ENCODE measurements at places on chromosomes 16 and 17.

DNA sequence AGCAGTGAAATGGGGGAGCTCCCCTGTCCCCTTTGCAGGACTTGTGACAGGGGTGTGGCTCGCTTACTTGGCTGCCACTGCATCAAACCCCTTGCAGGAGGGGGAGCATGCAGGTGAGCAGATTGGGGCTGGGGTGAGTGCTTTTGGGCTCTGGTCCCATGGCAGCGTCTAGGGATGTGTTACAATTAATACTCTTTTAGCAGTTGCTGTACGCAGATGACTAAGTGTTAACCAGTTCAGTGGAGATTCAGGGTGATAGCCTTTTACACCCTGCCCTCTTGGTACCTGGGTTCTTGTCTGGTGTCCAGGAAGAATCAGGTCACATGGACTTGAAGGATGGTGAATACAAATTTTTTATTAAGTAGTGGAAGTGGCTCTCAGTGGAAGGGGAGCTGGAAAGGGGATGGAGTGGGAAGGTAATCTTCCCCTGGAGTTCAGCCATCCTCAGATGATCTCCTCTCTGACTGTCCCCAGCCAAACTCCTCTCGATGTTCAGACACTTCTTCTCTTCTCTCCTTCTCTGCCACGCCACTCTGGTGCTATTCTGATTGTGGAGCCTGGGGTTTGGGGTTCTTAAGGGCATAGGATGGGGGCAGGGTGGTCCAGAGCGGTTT, 100.1 kb downstream of the MARF1 start:
- no peak for DNase-seq

GRCh38 chr17:76270770-76271668, 5.9 kb downstream of the UBALD2 start:
- DNase-seq: no peak

GRCh38 chr17:19005137-19005773, 691 bp upstream of the FAM83G start:
- DNase-seq: no peak

GRCh38 chr16:58086381-58087208, 42.6 kb downstream of the CFAP20 start:
- no peak for DNase-seq

DNA sequence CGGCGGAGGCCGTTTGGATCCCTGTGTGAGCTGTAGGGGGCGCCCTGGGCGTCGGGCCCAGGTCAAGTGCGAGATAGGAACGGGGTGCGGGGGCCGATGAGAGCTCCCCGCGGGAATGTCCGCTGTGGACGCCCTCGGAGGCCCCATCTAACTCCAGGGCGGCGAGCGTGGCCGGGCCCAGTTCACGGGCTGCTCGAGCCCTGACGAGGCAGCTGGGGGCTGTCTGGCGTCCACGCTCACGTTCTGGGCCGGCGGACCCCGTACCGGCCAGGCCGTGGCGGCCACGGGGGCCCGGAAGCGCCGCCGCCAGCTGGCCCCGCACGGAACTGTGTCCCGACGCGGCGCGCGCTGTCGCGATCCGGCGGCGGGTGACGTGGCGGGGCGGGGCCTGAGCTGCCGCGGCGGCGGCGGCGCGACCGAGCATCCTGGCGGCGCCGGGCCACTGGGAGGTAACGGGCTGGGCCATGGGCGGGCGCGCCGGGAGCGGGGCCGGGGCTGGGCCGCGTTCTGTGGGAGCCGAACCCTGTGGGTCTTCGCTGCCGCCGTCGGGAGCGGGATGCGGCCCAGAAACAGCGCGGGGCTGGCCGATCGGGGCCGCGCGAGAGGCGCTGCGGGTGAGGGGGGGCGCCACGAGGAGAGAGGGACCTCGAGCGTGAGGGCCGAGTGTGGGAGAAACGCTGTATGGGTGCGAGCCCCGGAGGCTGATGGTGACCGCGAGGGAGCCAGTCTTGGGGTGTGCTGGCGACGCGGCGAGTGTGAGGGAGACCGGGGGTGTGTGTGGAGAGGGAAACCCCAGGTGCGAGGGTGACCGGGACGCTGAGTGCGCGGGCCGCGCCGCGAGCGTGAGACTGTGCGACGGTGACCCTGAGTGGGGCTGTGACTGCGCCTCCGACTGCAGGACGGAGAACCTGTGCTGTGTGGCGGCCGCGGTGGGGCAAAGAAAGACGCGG, at the start of gene SLC7A6:
SLC7A6 (plus strand) TSS at position 399 of the 950 bp plus-strand sequence. CDS start 10,201 bp downstream, outside the sequence.
- DNase-seq: peak; percentile 42

GRCh38 chr17:11441004-11441403, 157.3 kb upstream of the DNAH9 start:
- no peak for DNase-seq
